Breast epithelium (tissue), 4 donors: ENCODE measurements at places on chromosomes 4 and X.

- H3K4me1 ChIP-seq: no peaks in the 10 kb centered on the region
- H3K4me3 ChIP-seq: no peak overlapping the region
- no peaks in the 10 kb centered on the region for H3K27me3 ChIP-seq
- no peaks in the 10 kb centered on the region for H3K36me3 ChIP-seq
- H3K27ac ChIP-seq: no peak overlapping the region
Measured at GRCh38 chrX:32937043-32937442, 274.3 kb downstream of the DMD start.

- DNase-seq: no peak
- H3K4me1 ChIP-seq: no peaks in the 10 kb centered on the region
- H3K27me3 ChIP-seq: no peaks in the 10 kb centered on the region
Measured at GRCh38 chr4:20273793-20274192, 22.1 kb downstream of the SLIT2 start.

DNA sequence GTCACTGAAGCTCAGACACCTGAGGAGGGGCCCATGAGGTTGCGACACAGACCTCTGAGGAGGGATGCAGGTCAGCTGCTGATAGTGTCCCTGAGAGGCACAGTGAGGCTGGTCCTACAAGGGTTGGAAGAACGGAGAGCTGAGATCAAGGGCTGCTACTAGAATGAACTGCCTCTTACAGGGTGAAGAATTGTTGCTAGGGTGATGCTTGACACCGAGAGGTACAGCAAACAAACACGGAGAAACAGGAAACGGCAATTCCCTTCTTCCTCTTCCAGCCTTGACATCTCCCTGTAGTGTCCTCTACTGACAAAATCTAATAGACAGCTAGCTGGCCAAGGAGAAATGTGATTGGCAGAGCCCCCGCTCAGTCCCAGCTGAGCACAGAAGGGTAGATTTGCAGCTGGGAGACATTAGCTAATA is 11.8 kb upstream of the HPGDS start:
- no peak for DNase-seq
- H3K4me3 ChIP-seq: no peak overlapping the region
- H3K27me3 ChIP-seq: no peaks in the 10 kb centered on the region
- no peak overlapping the region for H3K27ac ChIP-seq
- H3K36me3 ChIP-seq: no peaks in the 10 kb centered on the region

DNA sequence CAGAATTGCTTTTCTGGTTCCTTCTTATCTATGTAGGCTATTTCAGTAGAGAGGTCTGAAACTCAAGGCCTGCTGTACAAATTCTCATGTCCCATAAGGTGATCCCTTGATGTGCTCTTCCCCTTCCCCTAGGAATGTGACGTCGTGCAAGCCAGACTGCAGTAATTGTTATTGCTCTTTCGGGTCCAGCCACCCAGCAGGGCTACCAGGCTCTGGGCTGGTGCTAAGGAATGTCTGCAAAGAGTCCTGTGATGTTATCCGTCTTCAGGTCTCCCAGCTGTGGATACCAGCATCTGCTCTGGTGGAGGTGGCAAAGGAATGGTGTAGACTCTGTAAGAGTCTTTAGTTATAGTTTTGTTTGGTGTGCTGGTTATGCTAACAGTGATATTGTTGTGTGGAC is 378.7 kb downstream of the C4orf33 start:
- DNase-seq: no peak
- H3K27ac ChIP-seq: no peak overlapping the region

DNA sequence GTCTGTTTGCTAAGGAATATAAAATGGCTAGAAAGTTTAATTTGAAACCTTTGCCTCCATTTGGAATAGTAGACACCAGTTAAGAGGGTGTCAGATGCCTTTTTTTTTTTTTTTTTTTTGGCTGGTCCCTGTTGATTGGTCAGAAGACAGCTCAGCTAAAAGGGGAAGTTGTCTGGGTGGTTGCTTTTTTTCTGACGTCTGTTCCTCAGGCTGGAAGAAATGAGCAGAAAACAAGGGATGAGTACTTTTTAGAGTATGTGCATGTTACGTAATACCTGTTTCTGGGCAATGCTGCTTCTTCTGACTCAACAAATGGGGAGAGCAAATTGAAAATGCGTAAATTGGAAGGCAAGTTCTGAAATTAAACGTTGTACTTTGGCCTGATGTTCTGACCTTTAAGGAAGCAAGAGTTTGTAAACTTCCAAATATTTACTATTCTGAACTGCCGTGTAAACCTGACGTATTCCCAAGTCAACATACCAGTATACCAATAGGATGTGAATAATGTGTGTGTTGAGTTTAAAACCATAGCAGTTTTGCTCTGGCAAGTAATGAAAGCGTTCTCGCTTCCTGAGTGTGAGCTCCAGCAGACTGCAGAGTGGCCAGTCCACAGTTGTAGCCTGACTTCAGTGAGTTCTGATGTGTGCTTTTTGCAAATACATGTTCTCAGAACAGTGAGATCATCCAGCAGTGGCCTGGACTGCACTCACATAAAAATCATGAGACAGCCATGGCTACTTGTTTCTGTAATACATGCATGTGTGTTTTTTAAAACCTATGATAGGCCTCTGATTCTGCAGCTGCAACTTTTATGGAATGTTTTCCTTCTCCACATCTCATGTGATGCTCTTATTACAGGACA is 1.7 kb downstream of the SAT1 start:
- H3K36me3 ChIP-seq: no peaks in the 10 kb centered on the region
- peak overlapping the region; percentile 65 for H3K4me3 ChIP-seq
- peak overlapping the region; percentile 97 for H3K27ac ChIP-seq
- H3K4me1 ChIP-seq: no peaks in the 10 kb centered on the region
- H3K27me3 ChIP-seq: no peaks in the 10 kb centered on the region

DNA sequence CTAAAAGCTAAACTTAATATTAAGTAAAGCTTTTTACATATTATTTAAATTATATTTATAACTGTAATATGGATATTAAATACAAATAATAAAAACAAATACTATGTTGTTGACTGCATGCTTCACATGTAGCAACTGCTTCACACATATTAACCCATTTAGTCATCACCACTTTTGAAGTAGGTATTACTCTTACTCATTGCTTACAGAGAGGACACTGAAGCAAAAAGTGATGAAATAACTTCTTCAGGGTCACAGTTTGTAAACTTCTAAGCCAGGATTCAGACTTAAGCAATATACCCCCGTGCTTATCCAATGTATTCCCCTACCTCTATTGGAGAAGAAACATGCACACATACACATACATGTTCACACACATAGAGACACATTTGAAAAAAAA is 166.6 kb downstream of the DKK2 start:
- no peaks in the 10 kb centered on the region for H3K27me3 ChIP-seq
- no peak overlapping the region for H3K27ac ChIP-seq
- no peaks in the 10 kb centered on the region for H3K4me1 ChIP-seq

DNA sequence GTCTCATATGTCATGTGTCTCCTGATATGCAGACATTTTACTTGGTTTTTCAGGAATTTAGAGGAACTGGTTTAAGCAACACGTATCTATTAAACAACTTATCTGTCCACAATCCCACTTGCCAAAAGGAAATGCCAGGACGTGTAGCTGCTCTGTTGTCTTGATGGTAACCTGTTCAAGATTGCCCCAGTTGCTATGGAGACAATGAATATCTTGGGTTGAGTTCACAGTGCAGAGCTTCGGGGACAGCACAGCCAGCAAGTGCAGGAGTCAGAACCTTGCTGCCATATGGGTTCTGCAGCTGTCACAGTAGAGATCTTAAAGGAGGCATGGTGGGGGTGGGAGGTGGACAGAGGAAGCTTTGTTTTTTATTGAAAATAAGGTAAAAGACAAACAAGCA is 28.7 kb upstream of the FAM9B start:
- H3K4me1 ChIP-seq: no peaks in the 10 kb centered on the region
- H3K27ac ChIP-seq: no peak overlapping the region
- DNase-seq: no peak
- H3K4me3 ChIP-seq: no peak overlapping the region

- H3K27ac ChIP-seq: no peak overlapping the region
- no peaks in the 10 kb centered on the region for H3K27me3 ChIP-seq
- no peaks in the 10 kb centered on the region for H3K36me3 ChIP-seq
- DNase-seq: no peak
- H3K4me3 ChIP-seq: no peak overlapping the region
Measured at GRCh38 chrX:3589474-3589873, 124.0 kb downstream of the PRKX start.

DNA sequence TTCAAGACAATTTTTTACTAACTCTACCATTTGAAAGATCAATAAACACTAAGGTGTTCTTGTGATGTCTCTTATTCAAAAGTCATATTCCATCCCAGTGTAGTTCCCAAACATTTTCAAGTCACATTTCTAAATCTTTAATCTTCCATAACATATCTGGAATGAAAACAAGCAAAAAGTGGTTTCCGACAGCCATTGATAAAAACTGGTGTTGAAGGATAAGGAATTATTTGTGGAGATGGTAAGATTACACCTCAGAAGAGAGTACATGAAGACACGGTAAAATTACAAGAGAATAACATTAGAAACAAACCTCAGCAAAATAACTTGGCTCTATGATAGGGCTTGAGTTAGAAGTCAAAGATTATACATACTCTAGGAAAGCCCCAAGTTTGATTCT is 4.3 kb downstream of the CHIC2 start:
- peak overlapping the region; percentile 99 for H3K4me3 ChIP-seq
- H3K4me1 ChIP-seq: no peaks in the 10 kb centered on the region
- DNase-seq: no peak
- no peaks in the 10 kb centered on the region for H3K36me3 ChIP-seq
- peak overlapping the region; percentile 34 for H3K27ac ChIP-seq

GRCh38 chrX:43805579-43805978 is 76.7 kb downstream of the MAOB start:
- no peak for DNase-seq
- no peak overlapping the region for H3K4me3 ChIP-seq
- H3K27ac ChIP-seq: no peak overlapping the region
- H3K27me3 ChIP-seq: no peaks in the 10 kb centered on the region
- no peaks in the 10 kb centered on the region for H3K4me1 ChIP-seq

- H3K27ac ChIP-seq: no peak overlapping the region
- H3K4me3 ChIP-seq: no peak overlapping the region
- no peak for DNase-seq
Measured at GRCh38 chrX:71998836-71999509, 88.3 kb downstream of the NHSL2 start.

- H3K36me3 ChIP-seq: no peaks in the 10 kb centered on the region
- H3K27me3 ChIP-seq: no peaks in the 10 kb centered on the region
- DNase-seq: no peak
- no peak overlapping the region for H3K4me3 ChIP-seq
- no peak overlapping the region for H3K27ac ChIP-seq
Measured at GRCh38 chrX:133541021-133541420, 125.7 kb upstream of the GPC4 start.

DNA sequence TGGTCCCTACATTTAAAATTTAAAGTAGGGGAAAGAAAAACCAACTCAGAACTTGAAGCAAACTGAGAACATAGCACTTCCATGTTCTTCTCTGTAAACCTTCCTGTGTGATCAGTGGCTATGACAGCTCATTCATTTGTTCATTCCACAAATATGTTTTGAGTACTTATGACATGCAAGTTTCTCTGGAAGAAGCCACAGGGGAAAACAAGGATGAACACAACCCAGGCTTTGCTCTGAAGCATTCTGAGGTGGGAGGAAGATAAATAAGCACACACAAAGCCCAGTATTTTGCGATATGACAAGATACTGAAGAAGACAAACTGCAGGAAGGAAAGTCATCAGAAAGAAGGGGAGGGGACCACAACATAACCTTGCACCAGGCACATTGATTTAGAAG is 96.4 kb downstream of the CHIC2 start:
- no peaks in the 10 kb centered on the region for H3K36me3 ChIP-seq
- no peak for DNase-seq
- no peak overlapping the region for H3K27ac ChIP-seq
- H3K27me3 ChIP-seq: no peaks in the 10 kb centered on the region
- peaks cover 5% of the 10 kb centered on the region for H3K4me1 ChIP-seq
